ENCODE measurements at places on chromosomes 11 and 22. TPM values are rescaled to one million over a fixed set of nuclear protein-coding genes. Genes with fewer than 3 reads are reported as not detected.

The UBQLNL gene
- 0.09 TPM for total RNA-seq

The SLC22A12 gene
- not detected for total RNA-seq

The MMP7 gene
- total RNA-seq: not detected

The GGT1 gene
- total RNA-seq: 1.4 TPM

The GUCY1A2 gene
- 4.0 TPM for total RNA-seq

The CCDC87 gene
- 0.93 TPM for total RNA-seq

DNA sequence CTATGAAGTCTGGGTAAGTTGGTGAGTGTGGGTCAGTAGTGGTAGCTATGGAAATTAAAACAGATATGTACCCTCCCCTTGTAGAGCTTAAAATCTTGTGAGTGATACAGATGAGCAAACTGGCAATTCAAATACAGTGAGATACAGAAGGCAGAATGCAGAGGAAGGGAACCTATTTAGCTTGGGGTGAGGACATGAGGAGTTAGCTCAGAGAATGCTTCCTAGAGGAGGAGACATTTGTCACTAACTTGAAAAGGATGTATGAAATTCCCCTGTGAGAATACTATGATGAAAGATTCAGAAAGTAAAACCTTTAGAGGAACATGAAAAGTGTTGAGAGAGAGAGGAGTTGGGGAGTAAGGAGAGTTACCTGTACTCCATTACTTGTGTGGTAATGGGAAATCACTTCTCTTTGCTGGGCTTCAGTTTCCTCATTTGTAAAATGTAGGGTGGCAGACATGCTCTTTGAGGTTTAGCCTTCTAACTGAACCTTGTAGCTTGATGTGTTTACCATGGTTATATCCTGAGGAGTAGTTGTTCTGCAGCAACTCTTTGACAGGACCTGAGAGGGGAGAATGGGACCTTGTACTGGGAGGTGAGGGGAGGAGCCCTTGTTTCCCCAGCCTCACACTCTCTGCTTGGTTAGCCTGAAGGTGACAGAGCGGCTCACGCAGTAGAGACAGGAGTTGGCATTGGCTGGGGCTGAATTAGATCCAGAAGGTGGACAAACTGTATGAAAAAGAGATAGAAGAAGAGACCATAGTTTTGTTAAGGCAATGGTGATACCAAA is 17.9 kb downstream of the SWAP70 start:
- no peak for DNase-seq

DNA sequence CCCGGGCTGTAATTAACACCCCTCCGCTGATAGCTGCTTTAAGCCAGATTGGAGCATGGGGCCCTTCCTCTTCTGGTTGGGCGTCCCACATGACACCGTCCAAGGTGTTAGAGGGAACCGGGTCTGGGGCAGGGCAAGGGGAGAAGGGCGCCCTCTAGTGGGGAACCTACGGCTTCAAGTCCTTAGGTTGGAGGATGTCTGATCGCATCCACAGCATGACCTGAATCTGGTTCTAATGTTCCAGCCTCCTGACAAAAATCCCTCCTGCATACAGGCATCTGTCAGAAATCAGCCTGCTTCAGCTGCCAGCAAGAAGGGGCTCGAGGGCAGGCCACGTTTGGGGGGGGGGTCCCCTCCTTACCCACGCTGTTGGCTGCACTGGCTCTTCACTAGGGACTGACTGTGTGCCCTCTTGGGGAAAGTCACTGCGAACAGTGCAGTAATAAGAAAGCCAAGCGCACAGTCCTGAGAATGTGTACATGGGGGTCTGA is 94.2 kb upstream of the TBCEL start:
- DNase-seq: peak; percentile 59

DNA sequence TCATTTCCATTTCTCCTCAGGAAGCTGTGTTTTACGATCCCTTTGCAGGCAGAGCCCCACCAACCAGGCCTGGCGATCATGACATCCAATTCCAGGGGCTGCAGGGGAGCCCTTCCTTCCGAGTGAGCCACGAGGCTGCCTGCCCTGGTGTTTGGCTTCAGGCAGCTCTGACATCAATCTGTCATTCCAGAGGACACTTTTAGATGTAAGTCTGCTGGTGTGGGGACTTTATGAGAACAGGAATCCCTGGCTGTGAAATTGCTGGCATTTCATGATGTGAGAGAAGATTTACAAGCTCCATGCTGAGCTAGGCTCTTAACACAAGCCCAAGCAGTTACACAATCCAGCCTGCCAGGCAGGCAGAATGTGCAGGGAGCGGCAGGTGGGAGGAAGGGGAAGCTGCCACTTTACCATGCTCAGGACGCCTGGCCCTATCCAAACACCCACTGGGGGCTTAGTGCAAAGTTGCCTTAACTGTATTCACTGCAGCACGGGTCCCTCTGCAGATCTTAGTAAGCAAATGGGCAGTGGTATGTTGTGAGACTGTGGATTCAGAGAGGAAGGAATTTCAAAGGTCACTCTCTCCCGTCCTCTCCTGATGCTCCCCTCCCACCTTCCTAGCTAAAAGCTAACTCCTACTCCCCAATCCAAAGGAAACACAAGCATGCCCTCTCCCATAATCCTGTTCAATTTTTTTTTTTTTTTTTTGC is 43.4 kb upstream of the MICAL2 start:
- no peak for DNase-seq

DNA sequence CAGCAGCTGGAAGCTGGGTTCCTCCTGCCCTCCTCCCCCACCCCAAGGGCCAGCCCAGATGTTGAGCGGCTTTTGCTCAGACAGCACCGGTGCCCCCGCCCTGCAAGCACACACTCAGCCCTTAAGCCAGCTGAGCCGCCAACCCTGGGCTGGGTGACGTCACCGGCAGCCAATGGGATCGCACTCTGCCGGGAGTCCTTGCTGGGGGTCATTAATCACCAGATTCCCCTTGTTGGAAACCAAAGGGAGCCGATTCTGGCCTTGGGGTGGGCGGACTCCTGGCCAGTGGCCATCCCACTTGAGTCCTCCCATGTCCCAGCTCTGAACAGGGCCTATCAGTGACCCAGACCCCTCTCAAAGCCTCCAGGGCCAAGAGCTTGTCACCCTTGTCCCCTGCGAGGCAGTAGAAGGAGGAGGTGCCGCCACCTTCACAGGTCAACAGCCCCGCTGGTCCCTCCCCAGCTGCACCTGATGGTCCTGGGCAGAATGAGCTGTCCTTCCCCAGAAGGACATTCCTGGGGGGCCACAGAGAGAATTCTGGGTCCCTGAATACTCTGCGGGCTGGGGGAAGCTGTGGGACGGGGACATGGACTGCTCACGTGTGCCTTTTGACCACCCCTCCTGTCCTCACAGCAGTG is 7.4 kb downstream of the DUSP8 start:
- no peak for DNase-seq

DNA sequence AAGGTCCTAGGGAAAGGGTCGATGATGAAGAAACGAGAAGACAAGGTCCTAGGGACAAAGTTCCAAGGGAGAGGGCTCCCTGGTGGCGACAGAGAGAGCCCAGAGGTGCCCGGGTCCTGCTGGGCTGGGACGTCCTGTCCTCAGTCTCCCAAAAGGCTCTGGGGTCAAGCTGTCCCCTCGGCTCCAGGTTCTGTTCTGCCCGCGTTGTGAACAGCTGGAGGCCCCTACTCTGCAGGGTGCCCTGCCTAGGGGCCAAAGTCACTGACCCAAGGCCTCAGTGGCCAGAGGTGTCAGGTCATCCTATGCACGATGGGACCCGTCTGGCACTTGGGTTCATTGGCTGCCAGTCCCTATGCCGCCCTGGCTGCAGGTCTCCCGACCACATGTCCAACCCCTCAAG is 49.9 kb upstream of the SLC22A12 start:
- DNase-seq: no peak

DNA sequence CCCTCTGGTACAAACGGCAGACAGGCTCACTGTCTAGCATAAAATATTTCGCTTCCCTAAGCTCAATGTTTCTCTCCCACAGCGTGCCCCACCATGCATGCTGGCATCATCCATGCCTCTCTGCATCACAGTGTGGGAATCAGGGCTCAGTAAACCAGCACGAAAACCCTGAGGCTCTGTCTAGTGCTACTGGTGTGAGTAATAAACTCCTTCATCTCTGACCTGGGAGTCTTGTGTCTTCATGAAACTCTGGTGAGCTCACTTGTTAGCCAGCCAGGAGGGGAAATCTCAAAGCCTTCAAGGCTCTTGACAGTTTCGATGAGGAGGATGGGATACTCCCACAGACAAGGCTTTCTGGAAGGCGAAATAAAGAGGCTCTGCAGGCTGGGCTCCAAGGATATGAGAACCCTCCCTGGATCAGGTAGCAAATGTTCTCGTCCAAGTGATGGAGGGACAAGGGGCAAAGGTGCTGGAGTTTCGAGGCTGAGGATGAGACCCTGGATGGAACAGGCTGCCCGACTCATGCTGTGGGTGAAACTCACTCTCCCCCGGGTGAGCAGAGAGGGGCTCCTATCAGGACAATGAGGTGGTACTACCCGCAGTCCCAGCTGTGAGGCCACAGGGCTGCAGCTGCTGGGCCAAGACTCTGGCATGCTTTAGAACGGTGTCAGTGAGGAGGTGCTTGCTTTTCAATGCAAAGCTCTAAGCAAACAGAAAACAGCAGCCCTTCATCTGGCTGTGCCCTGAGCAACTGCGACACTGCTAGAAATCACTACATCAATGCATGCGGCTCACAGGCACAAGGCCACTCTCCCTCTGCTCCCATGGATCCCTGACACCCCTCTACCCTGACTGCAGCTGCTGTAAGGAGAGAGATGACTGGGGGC is 69.3 kb downstream of the SHANK2 start:
- no peak for DNase-seq

GRCh38 chr11:126992804-126993111 is 7.8 kb downstream of the KIRREL3 start:
- no peak for DNase-seq

DNA sequence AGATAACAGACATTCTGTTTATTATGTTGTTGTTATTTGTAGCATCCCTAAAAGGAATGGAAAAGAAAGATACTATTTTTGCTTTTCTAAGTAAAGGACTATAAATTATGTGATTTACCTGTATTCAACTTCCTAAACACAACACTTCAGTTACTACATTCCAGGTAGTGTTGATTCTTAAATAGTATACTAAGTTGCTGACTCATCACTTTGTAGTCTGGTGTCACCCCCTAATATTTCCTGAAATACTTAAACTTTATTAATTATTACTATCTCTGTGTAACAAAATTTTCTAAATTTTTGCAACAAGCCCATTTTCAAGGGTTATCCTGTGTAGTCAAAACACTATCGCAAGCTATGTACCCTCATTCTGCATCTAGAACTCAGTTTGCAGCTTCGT is 7.0 kb downstream of the SYTL2 start:
- DNase-seq: no peak

- no peak for DNase-seq
Observed at GRCh38 chr22:29817724-29818123, 20.4 kb downstream of the ASCC2 start.

DNA sequence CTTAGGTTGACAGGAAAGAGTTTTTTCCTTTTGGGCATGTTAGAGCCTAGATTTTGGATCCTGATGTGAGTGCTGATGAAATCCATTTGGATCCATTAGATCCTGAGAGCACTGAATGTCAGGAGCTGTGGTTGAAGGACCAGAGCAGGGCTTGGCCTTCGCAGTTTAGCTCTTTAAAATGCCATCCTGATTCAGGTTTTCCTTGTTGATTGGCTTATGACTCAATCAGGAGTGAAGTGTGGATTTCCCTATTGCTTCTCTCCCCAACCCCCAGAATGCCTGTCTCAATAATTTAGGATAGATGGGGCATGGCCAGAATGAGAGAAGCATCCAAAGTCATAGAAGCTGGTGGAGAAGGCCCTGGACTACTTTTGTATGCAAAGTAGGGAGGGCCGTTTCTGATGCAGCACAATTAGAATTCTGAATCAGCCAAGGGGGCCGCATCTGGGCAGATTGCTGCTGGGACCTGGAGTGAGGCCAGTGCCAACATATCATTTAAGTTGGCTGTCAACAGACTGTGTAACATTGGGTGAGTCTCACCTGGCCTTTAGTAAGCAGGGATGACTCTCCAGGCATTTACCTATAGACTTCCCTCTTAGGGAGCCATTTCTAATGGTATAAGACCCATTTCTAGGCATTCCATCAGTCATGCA is 80.5 kb downstream of the TEAD1 start:
- no peak for DNase-seq

DNA sequence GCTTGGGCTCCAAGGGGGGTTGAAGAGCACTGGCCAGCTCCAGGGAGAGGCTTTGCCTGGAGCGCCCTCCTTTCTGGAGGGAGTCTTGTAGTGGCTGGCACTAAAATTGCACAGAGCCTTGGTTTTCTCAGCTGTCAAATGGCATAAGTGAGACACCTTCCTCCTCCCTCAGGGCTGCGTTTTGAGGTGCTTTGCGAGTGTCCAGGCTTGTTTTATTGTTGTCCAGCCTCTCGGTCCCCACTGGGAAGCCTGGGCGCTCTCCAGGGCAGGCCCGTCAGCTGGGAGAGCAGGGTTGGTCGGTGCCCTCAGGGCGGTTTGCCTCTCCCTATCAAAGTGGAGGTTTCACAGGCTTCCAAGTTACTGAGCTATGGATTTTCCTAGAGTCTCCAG is 149.3 kb upstream of the B3GAT1 start:
- no peak for DNase-seq

DNA sequence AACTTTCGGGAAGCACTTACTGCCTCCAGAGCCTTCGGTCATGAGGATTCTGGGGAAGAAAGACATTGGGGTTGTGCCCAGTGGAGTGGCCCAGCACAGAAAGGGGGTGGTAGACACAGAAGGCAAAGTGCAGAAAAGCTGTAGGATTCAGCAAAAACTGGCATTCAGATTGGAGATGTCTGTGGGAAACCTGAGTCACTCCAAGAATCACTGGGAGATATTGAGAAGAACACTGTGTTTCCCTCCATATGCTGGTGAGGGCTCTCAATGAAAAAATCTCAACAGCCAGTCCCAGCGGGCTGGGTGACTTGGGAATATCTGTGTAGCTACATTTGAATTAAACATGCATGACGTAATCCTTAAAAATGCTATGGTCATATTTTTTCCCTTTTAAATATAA is 61.2 kb upstream of the RCN1 start:
- no peak for DNase-seq

- DNase-seq: no peak
Observed at GRCh38 chr11:27347359-27348339, 15.4 kb downstream of the CCDC34 start.

DNA sequence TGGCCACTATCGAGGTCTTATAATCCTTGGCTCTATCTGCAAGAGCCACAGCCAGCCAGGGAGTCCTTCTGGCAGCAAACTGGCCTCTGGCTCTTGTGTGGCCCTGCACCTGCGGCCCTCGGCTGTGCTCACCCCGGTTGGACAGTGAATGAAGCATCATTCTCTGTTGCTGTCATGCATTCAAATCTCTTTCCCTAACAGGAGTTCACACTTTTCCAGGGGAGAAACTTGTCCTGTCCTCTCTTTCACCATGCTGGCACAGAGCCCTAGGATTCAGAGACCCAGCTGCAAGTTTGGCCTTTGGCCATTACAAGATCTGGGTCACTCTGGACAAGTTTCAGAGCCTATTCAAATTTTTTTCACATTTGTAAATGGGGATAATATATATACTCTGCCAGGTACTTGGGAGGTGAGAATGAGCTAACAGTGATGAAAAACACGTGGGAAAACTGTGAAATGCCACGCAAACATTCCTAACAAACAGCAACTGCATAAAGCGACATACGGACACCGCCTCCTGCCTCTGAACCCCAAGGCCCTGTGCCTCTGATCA is 34.2 kb downstream of the TMEM184B start:
- DNase-seq: no peak

Measured in neural crest cell (in vitro differentiated cells).